ENCODE measurements at places on chromosomes 5 and 9.

DNA sequence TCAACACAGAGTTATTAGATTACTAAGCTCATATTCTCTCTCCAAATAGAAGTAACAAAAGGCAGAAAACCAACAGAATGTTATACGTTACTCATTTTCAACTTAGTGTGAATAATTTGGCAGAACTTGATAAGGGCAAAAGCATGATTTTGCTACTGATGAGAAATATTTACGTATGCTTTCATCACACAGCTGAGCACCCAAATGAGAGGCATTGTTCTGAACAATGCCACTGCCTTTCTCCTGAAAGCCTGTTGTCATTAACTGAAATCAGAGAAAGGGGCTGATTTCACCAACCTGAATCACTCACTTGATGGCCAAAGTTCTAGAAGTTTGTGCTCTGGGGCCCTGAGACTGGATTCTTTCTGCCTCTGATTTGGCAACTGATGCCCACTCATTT, 367.5 kb upstream of the PTGER4 start:
- no peak for DNase-seq

DNA sequence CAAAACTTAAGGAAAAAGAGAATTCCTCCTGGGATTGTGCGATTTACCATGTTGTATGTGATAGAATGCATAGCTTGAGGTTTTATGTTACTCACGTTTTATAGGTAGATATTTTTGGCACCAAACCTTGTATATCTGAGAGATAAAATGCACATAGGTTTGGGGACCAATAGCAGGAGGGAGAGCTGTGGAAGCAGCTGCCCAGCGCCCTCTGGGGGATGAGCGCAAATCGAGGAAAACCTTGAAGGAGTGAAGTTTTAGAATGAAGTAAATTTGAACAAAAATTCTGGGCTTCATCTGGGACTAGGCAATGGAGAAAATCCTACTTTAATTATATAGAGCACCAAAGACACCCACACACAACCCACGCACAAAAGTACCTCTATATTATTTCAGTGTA, 197.0 kb downstream of the ADCY2 start:
- no peak for DNase-seq

- no peak for DNase-seq
These were observed 3.6 kb upstream of the ENG start for GRCh38 chr9:127858041-127858512.

DNA sequence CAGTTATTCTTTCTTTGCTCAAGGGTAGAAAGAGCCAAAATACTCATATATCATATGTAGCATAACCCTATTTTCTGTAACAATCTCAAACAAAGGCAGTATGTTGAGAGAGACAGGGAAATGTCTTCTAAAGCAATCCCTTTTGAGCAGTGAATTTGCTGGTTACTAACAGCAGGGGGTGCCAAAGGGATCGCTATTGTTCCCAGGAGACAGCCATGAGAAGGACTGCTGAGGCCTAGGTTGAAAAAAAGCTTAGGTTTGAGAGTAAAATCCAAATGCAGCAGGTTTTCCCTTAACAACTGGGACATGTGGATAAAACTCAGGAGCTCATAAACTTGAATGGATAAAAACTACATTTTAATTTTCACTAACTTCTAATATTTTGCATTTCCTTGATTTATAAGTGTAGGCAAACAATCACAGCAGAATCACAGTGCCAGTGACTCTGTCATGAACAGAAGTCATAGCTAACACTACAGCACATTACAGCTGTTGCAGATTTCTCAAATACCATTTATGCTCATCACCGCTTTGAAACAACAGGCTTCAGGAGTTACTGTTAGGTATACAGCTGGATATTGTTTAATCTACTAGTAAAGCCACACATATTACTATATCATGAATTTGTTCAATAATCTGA, 148.4 kb downstream of the MAPKAP1 start:
- DNase-seq, result peak; percentile 81

- no peak for DNase-seq
These were observed 265.1 kb upstream of the FBXL7 start for GRCh38 chr5:15234911-15235310.

GRCh38 chr5:22465177-22465576, 388.0 kb downstream of the CDH12 start:
- no peak for DNase-seq

DNA sequence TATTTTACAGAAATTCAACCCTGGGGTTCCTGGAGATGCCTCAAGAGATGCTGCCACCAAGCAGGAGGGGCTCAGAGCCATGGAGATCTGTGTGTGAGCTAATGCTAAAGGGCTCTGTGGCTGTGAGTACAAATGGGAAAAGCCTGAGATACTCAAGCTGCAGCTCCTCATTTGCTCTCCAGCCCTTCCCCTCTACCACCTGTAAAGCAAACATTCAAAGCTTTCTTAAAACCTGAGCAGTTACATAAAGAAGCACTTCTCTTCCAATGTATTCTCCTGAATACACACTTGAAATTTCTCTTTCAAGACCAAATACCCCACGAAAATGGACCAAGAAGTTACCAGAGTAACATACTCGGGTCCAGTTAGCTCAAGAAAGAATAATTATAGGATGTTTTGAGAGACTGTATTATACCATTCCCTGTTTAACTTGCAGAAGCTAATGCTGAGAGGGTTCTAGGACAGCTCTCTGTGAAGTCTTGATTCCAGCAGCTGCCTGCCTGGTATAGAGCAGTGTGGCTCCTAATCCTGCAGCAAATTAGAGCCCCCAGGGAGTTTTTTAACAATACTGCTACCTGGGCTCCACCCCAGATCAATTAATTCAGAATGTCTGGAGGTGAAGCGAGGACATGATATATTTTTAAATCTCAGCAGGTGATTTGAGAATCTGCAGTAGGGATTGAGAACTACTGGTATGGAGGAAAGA, 21.1 kb downstream of the RGS7BP start:
- no peak for DNase-seq

DNA sequence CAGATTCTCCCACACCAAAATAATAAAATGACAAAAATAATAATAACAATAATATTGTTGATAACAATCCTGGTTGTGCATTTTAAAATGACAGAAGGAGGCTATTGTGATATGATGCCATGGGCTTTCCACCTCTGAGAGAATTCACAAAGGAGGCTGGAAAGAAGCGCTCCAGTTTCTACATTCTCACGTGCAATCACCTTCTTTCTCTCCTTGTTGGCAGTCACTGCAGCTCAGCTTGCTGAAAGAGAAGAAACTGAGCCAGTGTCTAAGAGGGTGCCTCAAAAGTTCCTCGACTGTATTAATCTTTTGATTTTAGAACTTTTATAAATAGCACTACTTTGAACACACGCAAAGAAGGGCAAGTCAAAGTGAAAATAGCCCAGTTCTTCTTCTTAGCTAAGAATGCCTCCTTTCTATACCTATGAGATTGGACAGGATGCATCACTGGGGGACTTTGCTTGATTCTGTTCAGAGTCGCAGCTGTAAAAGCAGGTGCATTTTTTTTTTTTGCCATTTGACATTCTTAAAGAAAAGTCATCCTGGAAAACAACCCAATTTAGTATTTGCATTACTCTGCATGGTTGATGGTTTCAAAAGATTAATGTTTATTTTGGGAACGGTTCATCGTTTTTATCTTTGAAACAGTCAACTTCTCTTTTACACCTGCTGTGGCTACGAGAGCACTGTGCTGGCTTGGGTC, 12.4 kb upstream of the SUB1 start:
- DNase-seq, result no peak

GRCh38 chr5:62922191-62922590, 343.6 kb downstream of the LRRC70 start:
- no peak for DNase-seq

DNA sequence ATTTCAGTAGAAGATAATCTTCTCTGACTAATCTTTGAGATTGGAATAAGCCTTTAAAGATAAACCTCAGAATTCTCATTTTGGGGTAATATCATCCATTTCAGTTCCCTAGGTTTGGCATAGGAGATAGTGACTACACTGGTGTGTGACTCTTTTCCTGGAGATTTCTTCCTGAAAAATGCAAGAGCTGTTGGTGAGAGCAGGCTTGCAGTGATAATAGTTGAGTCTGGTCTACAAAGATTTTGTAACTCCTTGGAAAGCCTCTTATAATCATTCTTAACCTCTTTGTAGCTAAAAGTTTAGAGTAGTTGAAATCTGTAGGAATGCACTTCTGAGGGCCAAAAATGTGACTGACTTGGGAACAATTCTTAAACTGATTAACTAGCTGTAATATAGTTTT, 23.4 kb downstream of the RANBP17 start:
- no peak for DNase-seq

DNA sequence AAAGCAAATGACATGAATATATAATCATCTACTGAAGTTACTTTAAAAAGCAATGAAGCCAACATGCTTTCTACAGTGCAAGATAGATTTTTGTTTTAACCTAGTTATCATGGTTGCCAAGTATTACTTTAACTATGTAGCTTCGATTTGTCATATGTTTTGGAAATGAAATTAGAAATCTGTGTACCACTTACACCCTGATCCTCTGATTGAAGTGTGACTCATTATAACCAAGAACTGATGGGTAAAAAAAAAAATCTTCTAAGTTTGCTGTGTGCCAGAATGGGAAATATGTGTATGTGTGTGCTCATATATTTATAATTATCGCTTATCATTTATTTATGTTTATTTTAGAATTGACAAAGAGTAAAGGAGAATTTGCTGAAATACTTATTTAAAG, 9.1 kb upstream of the CDC42SE2 start:
- no peak for DNase-seq

DNA sequence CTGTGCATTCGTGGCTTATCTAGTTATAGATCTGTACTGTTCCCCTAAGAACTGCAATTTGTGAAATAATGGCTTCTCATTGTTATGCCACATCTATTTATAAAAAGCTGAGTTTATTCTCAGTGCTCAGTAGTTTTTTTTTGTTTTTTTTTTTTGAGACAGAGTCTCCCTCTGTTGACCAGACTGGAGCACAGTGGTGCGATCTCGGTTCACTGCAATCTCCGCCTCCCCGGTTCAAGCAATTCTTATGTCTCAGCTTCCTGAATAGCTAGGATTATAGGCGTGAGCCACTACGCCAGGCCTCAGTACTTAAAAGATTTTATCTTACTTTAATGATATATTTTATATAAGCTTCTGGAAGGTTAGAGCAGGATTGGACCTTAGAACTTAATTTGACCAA, 19.0 kb downstream of the SEC61B start:
- DNase-seq, result no peak

DNA sequence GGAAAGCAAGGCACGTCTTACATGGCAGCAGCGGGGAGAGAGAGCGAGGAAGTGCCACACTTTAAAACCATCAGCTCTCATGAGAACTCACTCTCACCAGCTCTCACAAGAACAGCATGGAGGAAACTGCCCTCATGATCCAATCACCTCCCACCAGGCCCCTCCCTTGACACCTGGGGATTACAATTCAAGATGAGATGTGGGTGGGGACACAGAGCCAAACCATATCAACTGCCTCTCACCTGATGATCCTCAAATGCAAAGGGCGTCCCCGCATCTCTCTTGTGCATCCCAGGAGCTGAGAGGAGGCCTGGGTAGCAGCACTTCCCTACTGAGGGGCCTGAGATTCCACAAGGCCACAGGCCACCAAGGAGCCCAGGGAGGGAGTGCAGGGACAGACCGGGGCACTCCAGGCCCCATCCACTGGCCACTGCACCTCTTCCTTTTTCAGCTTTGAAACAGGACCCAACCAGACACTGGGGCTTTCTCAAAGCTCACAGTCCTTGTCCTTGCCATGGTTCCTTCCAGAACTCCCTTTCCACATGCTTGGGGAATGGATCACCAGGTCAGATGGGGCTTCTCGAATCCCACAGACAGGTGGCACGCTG, 54.5 kb upstream of the IL17B start:
- DNase-seq, result peak; percentile 55

DNA sequence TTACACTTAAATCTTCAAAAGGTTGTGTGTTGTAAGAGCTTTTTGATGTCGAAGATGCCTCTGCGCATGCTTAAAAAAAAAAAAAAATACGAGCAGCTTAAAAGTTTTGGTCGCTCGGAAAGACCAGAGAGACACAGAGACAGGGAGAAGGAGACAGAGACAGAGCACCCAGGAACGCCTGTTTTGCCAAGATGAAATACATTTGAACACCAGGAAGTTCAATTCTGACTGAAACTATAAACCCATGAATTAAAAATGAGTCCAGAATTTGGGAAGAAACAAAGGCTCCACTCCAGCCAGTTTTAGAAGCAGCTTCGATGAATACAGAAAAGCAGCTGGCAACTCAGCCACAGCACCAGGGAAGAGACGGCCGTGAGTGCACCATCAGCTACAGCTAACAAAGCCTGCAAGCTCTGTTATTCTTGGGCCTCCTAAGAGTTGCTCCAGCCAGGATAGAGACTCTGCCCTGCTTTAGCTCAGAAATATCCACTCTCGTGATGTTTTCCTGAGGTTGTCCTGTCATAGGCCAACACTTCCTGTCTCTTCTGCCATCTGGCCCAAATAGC, 2.5 kb upstream of the ZNF474 start:
- peak; percentile 35 for DNase-seq

- no peak for DNase-seq
These were observed 92.9 kb upstream of the PIK3R1 start for GRCh38 chr5:68122439-68123328.

GRCh38 chr9:135239100-135239768, 151.8 kb downstream of the OLFM1 start:
- DNase-seq, result no peak

GRCh38 chr9:12271421-12271891, 421.7 kb upstream of the TYRP1 start:
- DNase-seq, result no peak

DNA sequence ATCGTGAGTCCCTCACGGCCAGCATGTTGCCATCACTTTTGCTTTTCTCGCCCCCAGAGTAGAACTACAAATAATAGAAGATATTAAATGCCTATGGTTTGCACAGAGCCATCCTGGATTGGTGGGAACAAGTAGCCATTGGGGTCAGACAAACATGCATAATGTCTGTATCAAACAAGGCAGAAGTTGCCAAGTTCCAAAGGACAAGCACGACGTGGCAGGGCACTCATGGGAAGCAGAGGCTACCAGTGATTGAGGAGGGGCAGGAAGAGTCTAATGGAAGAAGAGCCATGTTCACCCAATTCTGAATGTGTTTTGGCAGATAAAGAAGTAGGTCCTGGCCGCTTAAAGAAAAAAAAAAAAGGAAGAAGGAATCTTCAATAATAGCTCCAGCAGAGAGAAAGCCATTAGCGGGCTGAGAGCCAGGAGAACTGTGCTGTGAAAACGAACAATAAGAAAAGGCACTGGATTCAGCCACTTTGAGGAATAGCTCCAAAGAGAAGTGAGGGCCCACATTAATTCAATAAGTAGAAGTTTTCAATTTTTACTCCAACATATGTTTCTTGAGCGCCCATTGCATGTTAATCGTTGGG, 153.7 kb upstream of the ADCY2 start:
- DNase-seq, result no peak

Data from AG08395 (cell line).